ENCODE measurements at places on chromosomes 5 and 9. TPM values are rescaled to one million over a fixed set of nuclear protein-coding genes. Genes with fewer than 3 reads are reported as not detected.

Gene PCDHGA8
- 5.7 TPM for total RNA-seq

Gene AFAP1L1
- 45.6 TPM for total RNA-seq

Gene TNFSF15
- not detected for total RNA-seq

Gene CENPP
- total RNA-seq, result 1.2 TPM

Gene IRX1
- 0.39 TPM for total RNA-seq

DNA sequence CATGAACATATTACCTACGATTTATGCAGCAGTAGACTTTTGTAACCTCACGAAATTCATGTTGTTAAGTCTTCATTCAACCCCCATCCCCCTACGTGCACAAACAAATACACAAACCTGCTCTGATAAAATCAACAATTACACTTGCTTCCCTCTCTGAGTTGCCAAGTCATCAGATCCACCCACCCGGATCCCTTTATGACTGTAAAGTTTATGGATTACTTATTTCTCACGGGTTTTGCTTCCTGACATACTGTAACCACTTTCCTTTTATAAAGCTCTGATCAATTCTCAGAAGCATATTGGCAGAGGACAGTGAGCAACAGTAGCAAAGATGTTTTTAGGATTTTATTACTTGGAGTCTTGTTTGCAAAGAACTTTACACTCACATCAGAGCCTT, 70.5 kb downstream of the MLLT3 start:
- H3K36me3 ChIP-seq, result no peaks in the 10 kb centered on the region
- H3K4me1 ChIP-seq, result no peaks in the 10 kb centered on the region
- no peak overlapping the region for H3K27ac ChIP-seq
- H3K27me3 ChIP-seq, result no peaks in the 10 kb centered on the region

DNA sequence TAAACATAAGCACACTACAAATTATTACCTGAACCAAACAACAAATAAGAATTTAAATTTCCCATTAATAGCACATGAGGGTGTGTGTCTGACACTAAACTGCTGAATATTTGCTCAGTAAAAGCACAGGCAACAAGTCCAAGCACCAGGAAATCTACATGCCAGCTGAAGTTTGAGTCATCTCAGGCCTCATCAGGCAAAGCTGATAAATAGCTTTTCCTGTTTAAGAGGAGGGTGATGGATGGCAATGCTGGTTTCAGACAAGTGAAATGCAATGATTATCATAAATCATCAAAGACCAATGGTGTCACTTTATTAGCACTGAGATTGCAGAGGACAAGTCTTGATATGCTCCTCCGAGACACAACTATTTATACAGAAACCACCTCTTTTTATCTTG, 1668.0 kb upstream of the C9orf72 start:
- H3K36me3 ChIP-seq, result no peaks in the 10 kb centered on the region
- H3K27me3 ChIP-seq, result no peaks in the 10 kb centered on the region
- no peaks in the 10 kb centered on the region for H3K4me1 ChIP-seq
- DNase-seq, result no peak
- no peak overlapping the region for H3K4me3 ChIP-seq

DNA sequence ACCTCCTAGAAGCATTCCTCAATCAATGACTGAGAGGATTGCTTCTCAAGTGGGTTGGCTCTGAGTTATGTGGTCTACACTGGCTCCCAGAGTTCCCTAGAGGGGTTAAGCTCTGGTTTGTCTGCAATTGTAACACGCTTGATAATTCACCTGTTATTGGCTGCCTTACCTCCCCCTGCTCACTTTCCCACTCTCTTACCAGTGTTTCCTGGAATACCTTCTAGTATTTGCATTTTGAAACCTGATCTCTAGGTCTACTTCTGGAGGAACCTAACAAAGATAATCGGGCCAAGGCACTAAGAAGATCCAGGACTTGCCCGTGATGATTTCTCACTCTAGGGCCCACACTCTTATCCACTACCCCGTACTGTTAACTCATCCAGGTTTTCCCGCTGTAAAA, 110.1 kb upstream of the MAP3K1 start:
- no peak for DNase-seq
- H3K27me3 ChIP-seq, result no peaks in the 10 kb centered on the region
- H3K27ac ChIP-seq, result no peak overlapping the region
- no peaks in the 10 kb centered on the region for H3K4me1 ChIP-seq
- no peak overlapping the region for H3K4me3 ChIP-seq
- H3K36me3 ChIP-seq, result no peaks in the 10 kb centered on the region

- H3K27me3 ChIP-seq, result no peaks in the 10 kb centered on the region
- DNase-seq, result no peak
- H3K27ac ChIP-seq, result no peak overlapping the region
- peaks cover 1% of the 10 kb centered on the region for H3K4me1 ChIP-seq
- no peaks in the 10 kb centered on the region for H3K36me3 ChIP-seq
- H3K4me3 ChIP-seq, result no peak overlapping the region
Measured at GRCh38 chr9:22108581-22109370, 99.7 kb upstream of the CDKN2B start.

DNA sequence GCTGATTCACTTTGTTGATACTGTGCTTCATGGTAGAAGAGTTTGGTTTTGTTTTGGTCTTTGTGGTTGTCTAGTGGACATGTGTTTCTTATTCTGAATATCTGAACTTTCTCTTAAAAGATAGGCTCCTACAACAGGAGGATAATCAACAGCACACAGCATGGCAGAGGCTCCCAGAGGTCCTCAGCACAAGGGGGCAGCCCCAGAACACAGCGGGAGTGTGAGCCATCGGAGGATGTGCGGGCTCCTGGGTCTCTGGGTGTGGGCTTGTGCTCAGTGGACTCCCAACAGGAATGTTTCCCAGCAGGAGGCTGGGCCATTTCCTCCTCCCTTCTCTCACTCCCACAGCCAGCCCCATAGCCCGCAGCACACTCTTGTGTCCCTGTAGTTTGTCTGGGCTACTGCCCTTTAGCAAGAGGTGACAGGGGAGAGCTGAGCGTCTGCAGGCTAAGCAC, 164.3 kb upstream of the OTULINL start:
- H3K4me3 ChIP-seq, result no peak overlapping the region
- no peaks in the 10 kb centered on the region for H3K4me1 ChIP-seq
- H3K27ac ChIP-seq, result peak overlapping the region; percentile 42
- DNase-seq, result no peak

Gene MEGF10
- 3.0 TPM for total RNA-seq

Gene FAT2
- total RNA-seq, result not detected

Gene RNF208
- 7.9 TPM for total RNA-seq

DNA sequence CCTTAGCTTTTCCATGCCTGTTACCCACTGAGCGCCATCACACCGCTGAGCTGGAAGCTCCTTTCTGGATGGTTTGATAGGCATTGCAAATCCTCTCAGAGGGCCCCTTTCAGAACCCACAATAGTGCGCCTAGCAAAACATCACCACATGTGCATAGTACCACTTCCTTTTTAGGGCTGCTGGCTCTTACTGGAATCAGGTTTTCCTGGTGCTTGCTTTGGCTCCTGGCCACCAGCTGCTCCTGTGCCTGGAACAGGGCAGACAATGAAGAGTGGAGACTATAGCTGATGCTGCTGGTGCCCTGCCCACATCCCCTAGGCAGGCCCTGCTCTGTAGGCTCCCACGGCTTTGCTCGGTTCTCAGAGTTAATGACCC, 163.6 kb upstream of the SEMA6A start:
- H3K27me3 ChIP-seq, result no peaks in the 10 kb centered on the region
- DNase-seq, result no peak
- no peak overlapping the region for H3K27ac ChIP-seq

DNA sequence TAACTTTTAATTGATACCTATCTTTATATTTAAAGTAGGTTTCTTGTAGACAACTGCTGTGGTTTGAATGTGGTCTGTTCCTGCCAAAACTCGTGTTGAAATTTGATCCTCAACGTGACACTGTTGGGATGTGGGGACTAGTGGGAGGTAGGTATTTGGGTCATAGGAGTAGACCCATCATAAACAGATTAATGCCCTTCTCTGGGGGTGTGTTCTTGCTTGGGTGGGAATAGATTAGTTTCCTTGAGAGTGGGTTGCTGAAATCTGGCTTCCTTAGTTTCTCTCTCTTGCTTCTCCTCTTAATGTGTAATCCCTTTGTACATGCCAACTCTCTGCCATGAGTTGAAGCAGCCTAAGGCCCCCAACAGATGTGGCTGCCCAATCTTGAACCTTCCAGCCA, 34.6 kb upstream of the IPPK start:
- H3K4me3 ChIP-seq, result no peak overlapping the region
- no peak for DNase-seq
- no peaks in the 10 kb centered on the region for H3K36me3 ChIP-seq
- H3K4me1 ChIP-seq, result no peaks in the 10 kb centered on the region
- no peak overlapping the region for H3K27ac ChIP-seq

Gene SLCO6A1
- not detected for total RNA-seq

Gene GKAP1
- total RNA-seq, result 12.5 TPM

DNA sequence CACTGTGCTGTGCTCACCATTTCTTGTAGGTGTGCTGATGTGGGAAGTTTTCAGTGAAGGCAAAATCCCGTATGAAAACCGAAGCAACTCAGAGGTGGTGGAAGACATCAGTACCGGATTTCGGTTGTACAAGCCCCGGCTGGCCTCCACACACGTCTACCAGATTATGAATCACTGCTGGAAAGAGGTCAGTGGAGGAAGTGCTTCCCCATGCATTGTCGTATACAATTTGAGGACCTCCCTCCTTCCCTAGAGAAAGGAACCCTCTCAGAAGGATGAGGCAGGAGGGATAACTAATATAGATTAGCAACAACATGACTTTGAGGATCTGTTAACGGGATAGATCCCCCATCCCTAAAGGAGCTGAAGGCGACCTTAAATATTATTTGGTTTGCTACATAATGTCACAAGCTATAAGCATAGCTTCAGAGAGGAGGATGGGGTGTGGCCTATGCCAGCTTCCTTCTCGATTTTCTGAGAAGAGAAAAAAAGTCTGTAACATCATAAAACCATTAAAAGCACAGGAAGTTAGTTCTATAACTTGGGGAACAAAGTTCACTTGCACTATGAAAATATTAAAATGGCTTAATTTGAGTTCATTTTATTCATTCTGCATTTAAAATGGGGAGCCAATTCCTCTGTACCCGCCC, 17.0 kb upstream of the CYFIP2 start:
- H3K27me3 ChIP-seq, result no peaks in the 10 kb centered on the region
- no peak overlapping the region for H3K4me3 ChIP-seq
- no peak overlapping the region for H3K27ac ChIP-seq
- H3K36me3 ChIP-seq, result no peaks in the 10 kb centered on the region

Gene C5orf58
- not detected for total RNA-seq

DNA sequence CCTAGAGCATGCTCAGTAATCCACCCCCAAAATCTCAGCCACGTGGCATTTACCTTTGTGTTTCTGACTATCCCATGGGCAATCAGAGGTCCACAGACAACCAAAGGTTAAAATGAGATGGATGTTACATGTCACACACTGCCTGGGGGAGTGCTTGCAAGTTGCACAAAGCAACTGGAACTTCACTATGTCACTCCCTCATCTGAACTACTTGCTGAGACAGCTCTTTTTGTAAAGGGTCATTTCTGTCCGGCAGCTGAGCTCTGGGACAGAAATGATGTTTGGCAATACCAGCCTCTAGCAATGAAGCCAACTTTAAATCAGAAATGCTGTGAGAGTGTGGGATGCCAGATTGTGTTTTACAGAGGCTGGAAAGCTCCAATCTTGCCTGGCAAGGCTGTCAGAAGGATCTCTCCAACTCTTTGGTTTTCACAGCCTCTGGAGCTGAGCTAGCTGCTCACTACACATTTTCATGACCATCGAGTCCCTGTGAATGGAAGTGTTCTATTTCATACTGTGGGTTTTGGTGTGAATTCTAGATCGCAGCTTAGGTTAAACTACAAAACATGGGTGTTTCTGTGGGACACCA, 66.3 kb upstream of the TMEM215 start:
- DNase-seq, result no peak
- no peaks in the 10 kb centered on the region for H3K36me3 ChIP-seq
- no peak overlapping the region for H3K4me3 ChIP-seq
- no peak overlapping the region for H3K27ac ChIP-seq

Gene SKP1
- total RNA-seq, result 360 TPM

DNA sequence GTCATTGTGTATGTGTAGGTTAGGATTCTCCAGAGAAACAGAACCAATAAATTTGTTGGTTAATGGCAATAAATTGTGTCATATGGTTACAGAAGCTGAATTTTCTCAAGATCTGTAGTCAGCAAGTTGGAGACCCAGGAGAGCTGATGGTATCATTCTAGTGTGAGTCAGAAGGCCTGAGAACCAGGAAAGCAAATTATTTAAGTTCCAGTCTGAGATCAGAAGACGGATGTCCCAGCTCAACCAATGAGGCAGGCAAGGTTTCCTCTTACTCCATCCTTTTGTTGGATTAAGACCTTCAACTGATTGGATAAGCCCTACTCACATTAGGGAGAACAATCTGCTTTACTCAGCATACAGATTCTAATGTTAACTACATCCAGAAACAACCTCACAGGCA, 656.3 kb downstream of the ANXA1 start:
- H3K4me1 ChIP-seq, result no peaks in the 10 kb centered on the region
- H3K27ac ChIP-seq, result no peak overlapping the region
- H3K36me3 ChIP-seq, result no peaks in the 10 kb centered on the region
- H3K27me3 ChIP-seq, result no peaks in the 10 kb centered on the region
- no peak overlapping the region for H3K4me3 ChIP-seq

GRCh38 chr5:33840927-33841547, 50.8 kb downstream of the ADAMTS12 start:
- H3K4me3 ChIP-seq, result no peak overlapping the region
- H3K27me3 ChIP-seq, result no peaks in the 10 kb centered on the region
- DNase-seq, result no peak
- peaks cover 8% of the 10 kb centered on the region for H3K4me1 ChIP-seq

GRCh38 chr5:135355169-135355568, 43.9 kb downstream of the MACROH2A1 start:
- no peak overlapping the region for H3K4me3 ChIP-seq
- peaks cover 18% of the 10 kb centered on the region for H3K36me3 ChIP-seq
- DNase-seq, result no peak
- no peaks in the 10 kb centered on the region for H3K27me3 ChIP-seq
- peaks cover 49% of the 10 kb centered on the region for H3K4me1 ChIP-seq

- no peaks in the 10 kb centered on the region for H3K4me1 ChIP-seq
- no peak overlapping the region for H3K4me3 ChIP-seq
- no peak overlapping the region for H3K27ac ChIP-seq
- no peak for DNase-seq
- no peaks in the 10 kb centered on the region for H3K27me3 ChIP-seq
- no peaks in the 10 kb centered on the region for H3K36me3 ChIP-seq
Measured at GRCh38 chr9:33731142-33731541, 64.2 kb upstream of the PRSS3 start.

DNA sequence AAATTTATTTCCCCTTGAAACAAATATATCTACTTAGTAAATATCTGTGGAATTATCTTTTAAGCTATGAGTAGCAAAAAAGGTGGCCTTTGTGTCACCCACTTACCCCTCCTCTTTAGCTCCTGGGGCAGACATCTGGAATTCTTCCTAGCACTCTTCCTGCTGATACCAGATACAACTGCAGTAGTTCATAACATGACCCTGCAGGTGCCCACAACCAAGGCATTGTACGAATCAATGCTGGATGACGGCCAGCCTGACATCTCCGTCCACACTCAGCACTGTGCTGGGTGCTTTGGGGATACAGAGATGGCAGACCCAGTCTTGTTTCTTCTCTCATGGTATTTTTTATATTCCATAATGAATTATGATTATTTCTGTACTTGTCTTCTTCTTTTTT, 152.3 kb downstream of the GOLPH3 start:
- no peak for DNase-seq
- no peaks in the 10 kb centered on the region for H3K4me1 ChIP-seq
- H3K27me3 ChIP-seq, result no peaks in the 10 kb centered on the region

- H3K27ac ChIP-seq, result no peak overlapping the region
- DNase-seq, result no peak
- H3K27me3 ChIP-seq, result no peaks in the 10 kb centered on the region
- no peaks in the 10 kb centered on the region for H3K36me3 ChIP-seq
- H3K4me1 ChIP-seq, result no peaks in the 10 kb centered on the region
Measured at GRCh38 chr5:75262271-75262670, 25.6 kb upstream of the ANKRD31 start.

GRCh38 chr9:30459156-30459555, 1925.3 kb upstream of the ACO1 start:
- no peaks in the 10 kb centered on the region for H3K4me1 ChIP-seq
- no peak for DNase-seq
- no peaks in the 10 kb centered on the region for H3K36me3 ChIP-seq
